ENCODE measurements at places on chromosomes 4 and X.

DNA sequence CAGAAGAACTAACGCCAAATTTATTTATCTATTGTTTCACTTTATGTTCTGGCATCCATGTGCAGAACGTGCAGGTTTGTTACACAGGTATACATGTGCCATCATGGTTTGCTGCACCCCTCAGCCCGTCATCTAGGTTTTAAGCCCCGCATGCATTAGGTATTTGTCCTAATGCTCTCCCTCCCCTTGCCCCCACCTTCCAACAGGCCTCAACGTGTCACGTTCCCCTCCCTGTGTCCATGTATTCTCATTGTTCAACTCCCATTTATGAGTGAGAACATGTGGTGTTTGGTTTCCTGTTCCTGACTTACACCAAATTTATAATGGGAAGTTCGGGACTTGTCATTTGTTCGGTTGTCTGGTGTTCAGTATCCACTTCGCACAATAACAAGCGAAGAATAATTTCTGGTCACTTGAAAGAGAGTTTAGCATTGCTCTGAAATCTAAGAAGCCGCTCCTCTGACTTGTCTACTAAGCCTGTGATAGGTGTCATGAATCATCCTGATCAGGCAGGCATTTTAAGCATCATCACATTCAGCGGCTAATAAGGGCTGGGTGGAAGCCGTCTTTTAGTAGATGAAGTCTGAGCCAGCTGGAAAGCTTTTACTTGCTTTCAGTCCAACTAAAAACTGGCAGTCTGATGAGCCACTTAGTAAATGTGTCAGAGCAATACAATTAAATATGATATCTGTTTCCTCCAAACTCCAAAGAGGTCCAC, 1065.7 kb upstream of the PABPC4L start:
- no peak for DNase-seq

- DNase-seq: no peak
Measured at GRCh38 chr4:165115301-165115700, 2.6 kb upstream of the TMEM192 start.

GRCh38 chr4:109389369-109390114, 44.1 kb upstream of the SEC24B start:
- DNase-seq: no peak

- no peak for DNase-seq
Measured at GRCh38 chrX:108217876-108218275, 126.3 kb downstream of the ATG4A start.

Measured in cortex of kidney (tissue), 1 donor.